NCI-H1930 (cell line): ENCODE measurements at places on chromosomes 7 and 10.

- DNase-seq = no peak
Measured at GRCh38 chr10:14353291-14353913, 22.7 kb upstream of the FRMD4A start.

- no peak for DNase-seq
Measured at GRCh38 chr7:72429316-72429715, 17.2 kb upstream of the CALN1 start.

DNA sequence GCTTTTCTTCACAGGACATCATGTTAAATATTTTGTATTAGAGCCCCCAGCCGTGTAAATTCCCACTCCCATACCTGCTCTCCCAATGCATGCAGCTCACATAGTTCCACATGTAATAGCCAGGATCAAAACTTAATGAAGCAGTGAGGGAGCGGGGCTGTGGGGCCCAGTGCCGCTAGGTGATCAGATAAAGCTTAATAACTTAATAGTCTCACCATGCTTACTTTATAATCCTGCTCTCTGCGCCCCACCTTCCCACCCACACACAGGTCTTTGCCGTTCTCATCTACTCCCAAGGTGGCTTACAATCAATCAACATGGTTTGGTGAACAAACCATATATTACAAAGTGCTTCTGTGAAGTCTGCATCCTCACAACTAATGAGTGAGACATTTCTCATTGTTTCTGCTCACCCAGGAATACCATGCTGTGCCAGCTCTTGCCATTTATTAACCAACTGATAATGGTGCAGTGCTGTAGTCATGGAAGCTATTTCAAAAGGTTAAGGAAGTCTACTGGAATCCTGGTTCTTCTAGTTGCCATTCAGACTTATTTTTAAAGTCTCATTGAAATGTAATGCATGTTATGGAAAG lies 156.4 kb downstream of the CTTNBP2 start:
- DNase-seq = no peak

DNA sequence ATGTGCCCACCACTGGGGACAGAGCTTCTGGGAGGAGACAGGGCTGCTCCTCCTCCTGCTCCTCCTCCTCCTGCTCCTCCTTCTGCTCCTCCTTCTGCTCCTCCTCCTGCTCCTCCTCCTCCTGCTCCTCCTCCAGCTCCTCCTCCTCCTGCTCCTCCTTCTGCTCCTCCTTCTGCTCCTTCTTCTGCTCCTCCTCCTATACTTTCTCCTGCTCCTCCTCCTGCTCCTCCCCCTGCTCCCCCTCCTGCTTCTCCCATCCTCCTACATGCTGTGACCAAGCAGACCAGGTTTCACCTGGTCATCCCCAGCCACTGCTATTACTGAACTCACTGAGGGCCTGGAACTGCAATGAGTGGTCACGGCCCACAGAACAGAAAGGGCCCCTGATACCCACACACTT lies 154.0 kb upstream of the PPP2R2D start:
- DNase-seq = no peak

DNA sequence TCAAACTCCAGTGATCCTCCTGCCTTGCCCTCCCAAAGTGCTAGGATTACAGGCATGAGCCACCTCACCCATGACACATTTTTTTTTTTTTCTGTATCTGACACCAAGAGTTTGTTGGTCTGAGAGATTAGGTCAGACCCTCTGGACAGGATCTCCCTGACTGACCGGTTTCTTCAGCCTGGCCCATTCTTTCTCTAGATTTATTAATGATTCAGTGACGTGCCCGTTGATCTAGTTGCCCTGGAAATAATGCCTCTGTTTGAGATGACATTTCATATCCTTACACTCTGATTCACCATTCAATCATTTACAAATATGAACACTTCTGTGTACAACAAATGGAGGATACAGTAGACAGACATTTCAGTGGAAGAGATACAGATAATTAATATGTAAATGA lies 1.4 kb upstream of the ZNF212 start:
- no peak for DNase-seq

DNA sequence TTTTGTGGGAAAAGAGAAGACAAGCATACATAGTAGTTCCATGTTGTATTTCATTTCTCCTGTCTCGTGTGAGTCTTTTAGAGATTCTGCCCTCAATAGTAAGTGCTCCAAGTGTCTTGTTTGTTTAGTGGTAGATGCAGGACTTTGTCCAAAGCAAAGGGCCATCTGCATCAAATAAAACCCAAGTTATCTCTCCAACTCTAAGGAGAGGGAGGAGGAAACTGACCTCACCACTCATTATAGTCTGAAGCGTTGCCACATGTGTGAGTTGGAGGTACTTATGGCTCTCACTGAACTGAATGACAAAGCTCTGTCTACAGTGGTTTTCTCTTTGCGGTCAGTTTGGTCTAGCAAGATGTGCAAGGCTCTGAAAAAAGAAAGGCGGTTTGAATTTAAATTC lies 272.6 kb downstream of the DOCK4 start:
- no peak for DNase-seq

GRCh38 chr10:63210611-63211196 lies 77.6 kb downstream of the NRBF2 start:
- no peak for DNase-seq

DNA sequence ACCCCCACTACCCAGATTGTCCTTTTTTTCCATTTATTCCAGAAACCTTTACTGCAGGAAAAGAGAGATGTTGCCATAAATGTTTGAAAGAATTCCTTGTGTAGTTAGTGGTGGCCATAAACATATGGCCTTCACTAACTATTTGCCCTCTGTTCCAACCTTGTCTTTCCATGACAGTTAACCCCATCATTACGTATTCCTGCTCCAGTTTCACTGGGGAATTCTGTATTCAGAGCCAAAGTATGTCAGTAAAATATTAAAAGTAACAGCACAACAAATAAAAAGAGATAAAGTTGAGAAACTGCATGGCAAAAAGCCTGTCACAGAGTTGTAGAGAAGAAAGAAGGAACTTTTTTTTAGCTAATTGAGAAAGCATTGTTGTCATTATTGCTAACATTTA lies 261.3 kb downstream of the BICC1 start:
- DNase-seq = no peak

- DNase-seq = no peak
Measured at GRCh38 chr7:36639826-36640225, 84.5 kb downstream of the AOAH start.

- DNase-seq = no peak
Measured at GRCh38 chr7:131106681-131107336, 220.9 kb upstream of the MKLN1 start.

- DNase-seq = no peak
Measured at GRCh38 chr10:6365384-6365783, 162.7 kb downstream of the PFKFB3 start.

GRCh38 chr7:26441002-26441521 lies 149.4 kb downstream of the SNX10 start:
- DNase-seq = no peak
